ENCODE measurements at places on chromosomes 6 and 20.
A peak's percentile ranks its signal among the peaks of the same experiment; 100 is the strongest.

DNA sequence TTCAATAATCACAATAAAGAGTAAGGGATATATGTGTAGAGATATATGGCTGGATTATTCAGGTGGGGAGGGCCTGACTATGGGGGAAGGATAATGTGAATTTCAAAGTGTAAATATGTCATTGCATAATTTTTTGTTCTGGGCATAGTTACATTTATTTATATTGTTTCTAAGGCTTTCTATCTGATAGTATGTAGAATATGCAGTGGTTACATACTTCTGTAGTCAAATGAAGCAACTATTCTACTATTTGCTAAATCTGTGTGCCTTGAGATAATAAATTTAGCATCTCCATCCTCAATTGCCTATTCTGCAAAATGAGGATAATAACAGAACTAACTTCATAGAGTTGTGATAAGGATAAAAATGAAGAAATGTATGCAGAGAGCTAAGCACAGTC is 359.2 kb downstream of the CDKAL1 start:
- no peak for DNase-seq

DNA sequence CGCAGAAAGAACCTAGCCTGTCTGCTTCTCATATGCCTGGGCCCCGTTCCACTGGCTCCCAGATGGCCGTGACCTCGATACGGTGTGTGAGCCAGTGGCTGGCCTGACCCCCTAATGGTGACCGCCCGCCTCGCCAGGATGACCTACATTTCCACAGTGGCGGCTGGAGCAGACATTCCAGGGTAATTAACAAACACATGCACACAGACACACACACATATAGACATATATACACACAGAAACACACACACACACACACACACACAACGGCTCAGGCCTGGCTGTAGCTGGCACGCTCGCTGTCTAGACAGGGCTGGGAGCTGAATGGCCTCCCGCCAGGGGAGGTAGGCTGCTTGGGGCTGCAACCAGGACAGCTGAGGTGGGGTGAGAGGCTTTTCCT is 227.1 kb downstream of the ANKRD60 start:
- no peak for DNase-seq

DNA sequence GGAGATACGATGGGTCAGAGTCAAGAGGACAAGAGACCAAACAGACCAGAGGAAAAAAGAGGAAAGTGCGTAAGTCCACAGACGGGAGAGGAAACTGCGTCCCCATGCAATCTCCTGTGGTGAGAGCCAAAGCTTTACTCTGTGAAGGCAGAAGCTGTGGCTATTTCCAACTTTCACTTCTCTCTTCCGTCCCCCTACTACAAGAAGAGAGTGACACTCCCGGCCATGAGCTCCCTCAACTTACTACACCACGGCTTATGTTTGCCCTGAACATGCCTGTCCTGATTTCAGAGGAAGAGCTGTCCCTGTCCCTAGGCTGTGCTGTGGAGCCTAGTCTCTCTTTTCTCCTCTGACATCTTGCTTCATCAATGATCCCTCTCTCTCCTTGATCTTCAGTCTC is 11.5 kb upstream of the SSR1 start:
- no peak for DNase-seq

DNA sequence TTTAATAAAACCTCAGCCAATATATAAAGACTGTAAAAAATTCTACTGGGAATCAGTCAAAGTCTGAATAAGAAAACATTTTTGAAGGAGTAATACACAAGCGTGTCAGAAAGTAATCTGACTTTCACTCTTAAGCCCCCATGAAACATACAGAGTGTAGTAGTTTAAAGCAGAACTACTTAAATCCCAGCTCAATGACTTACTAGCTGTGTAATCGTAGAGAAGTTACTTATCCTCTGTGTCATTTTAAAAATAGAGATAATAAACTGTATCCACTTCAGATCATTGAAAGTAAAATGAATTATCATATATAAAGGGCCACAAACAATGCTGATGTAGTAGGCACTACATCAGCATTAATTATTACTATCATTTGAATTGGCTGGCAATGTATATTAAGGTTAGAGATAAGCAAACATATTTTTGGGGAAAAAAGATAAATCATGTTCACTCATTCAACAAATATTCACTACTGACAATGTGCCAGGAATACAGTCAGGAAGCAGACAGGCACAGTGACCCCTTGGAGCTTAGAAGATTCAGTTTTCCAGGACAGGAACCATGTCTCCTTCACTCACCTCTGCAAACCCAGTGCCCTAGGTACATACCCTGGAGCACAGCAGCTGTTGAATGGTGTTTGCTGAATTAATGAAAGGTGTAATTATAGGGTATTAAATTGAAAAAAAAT is 14.4 kb downstream of the REPS1 start:
- DNase-seq, result no peak

- no peak for DNase-seq
Observed at GRCh38 chr6:46015119-46015968, at the start of gene CLIC5. Gene CLIC5 (minus strand): TSS chr6:46015860. CDS start chr6:46015542, 318 bp downstream.

DNA sequence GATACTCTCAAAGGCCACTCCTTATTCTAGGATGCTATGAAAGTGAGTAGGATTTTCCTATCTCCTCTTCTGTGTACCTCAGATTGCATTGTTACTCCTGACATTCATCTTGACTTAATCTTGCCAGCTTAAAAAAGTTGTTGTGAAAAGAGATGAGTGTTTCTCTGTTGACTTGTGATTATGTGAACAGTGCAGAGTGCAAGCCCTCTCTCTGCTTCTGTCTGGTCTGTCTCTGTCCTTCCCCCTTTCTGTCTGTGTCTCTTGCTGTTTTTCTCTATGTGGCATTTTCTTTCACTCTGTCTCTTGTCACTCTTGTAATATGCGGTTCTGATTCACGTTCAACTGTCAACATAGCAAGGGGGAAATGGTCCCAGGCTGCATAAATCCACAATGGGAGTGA is 306.6 kb downstream of the FARS2 start:
- no peak for DNase-seq

DNA sequence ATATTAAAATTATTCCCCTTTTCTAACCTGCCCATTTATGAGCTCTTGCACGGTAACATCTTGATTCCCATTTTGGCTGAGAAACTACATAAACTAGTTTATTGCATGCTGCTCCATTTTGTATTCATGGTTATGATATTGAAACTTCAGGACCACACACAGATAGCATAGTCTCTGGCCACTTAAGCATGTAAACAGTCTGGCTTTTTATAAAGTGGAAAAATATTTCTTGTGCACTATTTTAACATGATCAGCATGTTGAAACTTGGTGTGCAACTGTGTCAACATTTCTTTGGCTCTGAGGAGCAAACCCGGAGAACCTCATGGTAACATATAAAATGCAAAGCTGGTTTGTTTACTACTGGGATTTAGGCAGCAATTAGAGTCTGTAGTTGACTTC is 70.7 kb downstream of the SLX4IP start:
- no peak for DNase-seq

DNA sequence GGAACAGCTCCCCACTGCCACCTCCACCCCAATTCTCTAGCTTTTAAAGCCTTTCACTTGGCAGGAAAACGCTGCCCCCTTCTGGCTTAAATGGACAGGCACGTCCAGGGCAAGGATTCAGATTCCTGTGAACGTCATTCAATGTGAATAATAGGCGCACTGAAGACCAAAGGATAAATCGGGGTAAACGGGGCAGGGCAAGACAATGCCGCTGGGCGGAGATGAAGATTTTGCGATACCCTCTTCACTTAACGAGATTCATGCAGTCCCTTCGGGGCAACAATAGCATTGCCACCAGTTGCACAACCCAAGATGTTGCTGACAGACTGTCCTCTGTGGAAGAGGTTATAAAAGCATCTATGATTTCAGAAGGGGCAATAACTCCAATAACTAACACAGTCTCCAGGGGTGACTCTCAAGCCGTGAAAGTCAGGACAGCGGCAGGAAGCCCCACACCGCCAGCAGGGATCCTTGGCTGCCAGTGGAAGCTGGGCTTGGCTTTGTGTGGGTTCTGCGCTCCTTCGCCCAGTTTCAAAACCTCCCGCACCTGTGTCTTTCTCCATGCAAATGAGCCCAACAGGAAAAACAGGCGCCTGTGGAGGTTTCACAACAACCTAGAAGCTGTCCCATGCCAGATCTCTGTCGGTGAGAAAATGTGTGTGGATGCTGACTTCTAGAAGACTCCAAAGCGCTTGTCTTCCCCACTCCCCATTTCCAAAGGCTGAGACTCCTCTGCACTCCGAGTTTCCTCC is 291.8 kb downstream of the BMP7 start:
- no peak for DNase-seq

DNA sequence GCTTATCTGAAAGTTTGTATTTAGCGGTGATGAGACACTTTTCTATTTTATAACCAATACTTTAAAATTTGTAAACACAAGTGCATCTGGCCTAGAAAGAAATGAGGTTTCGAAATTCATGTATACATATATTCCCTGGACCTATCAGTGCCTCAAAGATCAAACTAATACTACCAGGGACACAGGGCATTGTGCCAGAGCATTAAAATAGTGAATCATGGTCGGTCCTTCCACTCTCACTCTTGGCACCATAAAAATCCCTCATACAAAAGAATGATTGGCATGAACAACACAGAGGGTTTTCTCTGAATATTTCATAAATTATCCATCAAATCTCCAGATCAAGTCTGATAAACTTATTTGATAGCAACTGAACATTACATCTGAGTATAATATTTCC is 62.0 kb downstream of the MMUT start:
- DNase-seq, result no peak

- no peak for DNase-seq
Observed at GRCh38 chr20:61684136-61684535, 381.5 kb downstream of the TAF4 start.

GRCh38 chr20:47654370-47654769 is 130.9 kb downstream of the SULF2 start:
- no peak for DNase-seq

- DNase-seq, result no peak
Observed at GRCh38 chr6:28615955-28616747, 90.5 kb downstream of the GPX5 start.

GRCh38 chr6:32700391-32701040 is 34.1 kb upstream of the HLA-DQB1 start:
- DNase-seq, result peak; percentile 15

DNA sequence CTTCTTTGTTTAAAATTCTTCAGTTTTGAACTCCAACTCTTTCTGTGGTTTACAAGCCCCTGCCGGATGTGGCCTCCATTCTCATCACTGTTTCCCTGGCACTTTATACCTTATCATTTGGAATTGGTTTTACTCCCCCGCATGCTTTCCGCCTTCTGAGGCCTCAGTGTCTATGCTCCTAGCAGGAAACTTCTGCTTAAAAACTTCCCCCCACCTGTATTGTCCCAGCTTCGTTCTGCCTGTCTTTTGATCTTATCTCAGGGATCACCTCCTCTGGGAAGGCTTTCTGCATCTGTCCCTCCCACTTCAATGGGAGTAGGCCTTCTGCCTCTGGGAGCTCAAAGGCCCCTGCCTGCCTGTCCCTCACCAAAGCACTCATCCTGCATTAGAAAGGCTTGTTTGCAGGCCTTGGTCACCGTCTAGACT is 3.4 kb upstream of the ANGPT4 start:
- no peak for DNase-seq

DNA sequence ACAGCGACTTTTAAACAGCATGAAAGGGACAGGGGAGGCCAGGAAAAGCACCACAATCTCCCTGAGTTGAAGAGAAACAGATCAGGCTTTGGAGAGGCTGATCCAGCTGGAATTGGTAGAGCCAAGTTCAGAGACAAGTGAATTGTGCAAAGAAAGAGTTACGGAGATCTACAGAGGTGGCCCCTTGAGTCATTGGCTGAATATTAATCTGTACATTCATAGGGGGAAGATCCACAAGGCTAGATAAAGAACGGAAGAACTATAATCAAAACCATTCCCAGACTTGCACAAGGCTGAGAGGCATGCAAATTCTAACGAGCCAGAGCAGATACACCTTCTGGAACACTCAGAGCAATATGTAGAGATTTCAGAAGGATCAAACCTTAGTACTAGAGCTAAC is 14.2 kb upstream of the FOXQ1 start:
- DNase-seq, result no peak

- no peak for DNase-seq
Observed at GRCh38 chr6:53466257-53466656, 78.6 kb downstream of the GCLC start.

- no peak for DNase-seq
Observed at GRCh38 chr6:108105571-108105970, 31.0 kb upstream of the OSTM1 start.

DNA sequence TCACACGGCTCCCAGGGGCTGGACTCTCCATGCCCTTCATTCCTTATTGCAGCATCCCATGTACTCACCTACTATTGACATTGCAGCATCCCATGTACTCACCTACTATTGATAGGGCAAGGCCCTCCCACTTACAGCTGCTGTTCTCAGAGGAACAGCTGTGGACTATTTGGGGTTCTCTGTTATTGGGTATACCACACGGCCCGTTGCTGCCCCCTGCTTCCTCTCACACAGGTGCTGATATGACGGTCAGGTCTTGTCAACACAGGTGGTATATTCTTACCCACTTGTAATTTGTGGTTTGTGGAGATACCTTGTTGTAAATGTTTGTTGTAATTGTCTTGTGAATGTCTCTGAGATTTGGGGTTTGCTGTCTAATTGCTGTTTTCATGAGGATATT is 18.8 kb downstream of the ALDH5A1 start:
- no peak for DNase-seq

GRCh38 chr6:144932621-144933020 is 647.5 kb downstream of the UTRN start:
- DNase-seq, result no peak

Measured in D721Med (cell line).